KBM-7 (cell line): ENCODE measurements at places on chromosomes 7 and 10.
A peak's percentile ranks its signal among the peaks of the same experiment; 100 is the strongest.

DNA sequence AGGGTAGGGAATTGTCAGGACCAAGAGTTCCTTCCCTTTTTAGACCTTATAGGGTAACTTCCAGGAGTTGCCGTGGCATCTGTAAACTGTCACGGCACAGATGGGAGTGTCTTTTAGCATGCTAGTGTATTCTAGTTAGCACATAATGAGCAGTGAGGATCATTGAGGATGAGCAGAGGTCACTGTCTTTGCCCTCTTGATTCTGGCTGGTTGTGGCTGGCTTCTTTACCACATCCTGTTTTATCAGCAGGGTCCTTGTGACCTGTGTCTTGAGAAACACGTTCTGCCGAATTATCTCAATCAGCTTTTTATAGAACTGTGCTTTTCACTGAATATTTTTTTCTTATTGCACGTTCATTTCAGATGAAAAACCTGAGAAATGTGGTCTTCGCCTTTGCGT lies 41.5 kb downstream of the MINPP1 start:
- DNase-seq, result peak; percentile 59

DNA sequence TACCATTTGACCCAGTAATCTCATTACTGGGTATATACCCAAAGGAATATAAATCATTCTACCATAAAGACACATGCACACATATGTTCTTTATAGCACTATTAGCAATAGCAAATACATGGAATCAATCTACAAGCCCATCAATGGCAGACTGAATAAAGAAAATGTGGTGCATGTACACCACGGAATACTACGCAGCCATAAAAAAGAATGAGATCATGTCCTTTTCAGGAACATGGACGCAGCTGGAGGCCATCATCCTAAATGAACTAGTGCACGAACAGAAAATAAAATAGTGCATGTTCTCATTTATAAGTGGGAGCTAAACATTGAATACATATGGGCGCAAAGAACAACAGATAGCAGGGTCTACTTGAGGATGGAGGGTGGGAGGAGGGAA lies 26.6 kb downstream of the NRP1 start:
- no peak for DNase-seq

GRCh38 chr10:23325132-23325531 lies 19.5 kb downstream of the C10orf67 start:
- no peak for DNase-seq

GRCh38 chr7:159061674-159062212 lies 82.9 kb downstream of the VIPR2 start:
- DNase-seq, result no peak

DNA sequence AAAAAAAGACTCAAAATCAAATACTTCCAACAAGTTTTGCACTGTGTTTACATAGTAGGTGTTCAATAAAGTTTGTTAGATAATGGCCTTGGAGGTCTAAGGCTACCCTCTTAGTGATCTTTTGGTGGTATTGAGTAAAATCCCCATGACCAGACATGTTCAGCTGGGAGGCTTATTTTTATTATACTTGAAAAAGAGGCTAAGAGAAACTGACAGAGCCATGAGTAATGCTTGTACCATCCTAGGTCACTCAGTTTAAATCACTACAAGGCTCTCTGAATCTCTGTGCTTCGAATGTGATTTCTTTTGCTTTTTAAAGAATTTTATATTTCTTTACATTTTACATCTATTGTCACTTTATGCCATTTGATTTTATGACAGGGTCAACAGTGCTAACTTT lies 90.5 kb downstream of the TWIST1 start:
- DNase-seq, result no peak

DNA sequence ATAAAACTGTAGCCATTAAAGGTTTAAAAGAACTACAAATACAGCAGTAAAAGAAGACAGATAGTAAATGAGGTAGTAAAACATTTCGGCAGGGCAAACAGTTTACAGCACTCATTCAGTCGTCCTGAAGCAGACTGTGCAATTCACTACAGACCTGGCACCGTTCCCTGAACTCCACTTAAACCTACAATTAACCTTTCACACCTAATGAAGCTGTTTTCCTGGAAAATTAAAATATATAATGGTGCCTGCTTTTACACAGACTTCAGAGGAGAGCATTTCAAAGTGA lies 335.3 kb downstream of the GFRA1 start:
- no peak for DNase-seq

DNA sequence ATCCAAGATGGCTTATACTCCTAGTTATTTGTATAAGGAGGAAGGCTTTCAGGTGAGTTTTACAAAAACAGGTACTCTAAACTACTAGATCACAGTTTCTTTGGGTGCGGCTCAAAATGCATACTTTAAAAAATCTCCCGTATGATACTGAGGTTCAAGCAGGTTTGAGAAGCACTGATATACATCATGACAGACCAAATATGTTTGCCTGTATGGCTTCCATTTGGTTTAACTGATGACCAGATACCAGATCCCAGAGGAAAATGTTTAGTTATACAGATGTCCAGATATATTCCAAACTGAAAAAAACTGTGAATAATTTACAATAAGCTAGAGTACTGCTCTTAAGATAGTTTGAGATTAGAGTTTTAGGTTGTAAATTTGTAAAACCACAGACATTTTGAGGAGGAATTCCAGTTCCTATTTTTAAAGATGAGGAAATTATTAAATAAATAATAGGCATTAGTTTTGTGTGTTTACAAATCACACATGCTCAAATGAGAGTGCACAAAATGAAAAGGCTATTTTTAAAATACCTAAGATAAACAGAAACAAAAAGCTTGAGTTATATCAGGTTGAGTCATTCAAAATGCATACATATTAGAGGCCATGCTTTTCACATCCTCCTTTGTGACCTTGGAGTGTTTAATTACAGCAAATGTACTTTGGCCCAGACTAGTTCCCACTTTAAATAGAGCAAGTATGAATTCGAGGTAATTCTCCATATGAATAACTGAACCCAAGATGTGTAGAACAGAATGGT lies 60.5 kb downstream of the SEMA3C start:
- DNase-seq, result no peak
